ENCODE measurements at places on chromosomes 6 and 20.

DNA sequence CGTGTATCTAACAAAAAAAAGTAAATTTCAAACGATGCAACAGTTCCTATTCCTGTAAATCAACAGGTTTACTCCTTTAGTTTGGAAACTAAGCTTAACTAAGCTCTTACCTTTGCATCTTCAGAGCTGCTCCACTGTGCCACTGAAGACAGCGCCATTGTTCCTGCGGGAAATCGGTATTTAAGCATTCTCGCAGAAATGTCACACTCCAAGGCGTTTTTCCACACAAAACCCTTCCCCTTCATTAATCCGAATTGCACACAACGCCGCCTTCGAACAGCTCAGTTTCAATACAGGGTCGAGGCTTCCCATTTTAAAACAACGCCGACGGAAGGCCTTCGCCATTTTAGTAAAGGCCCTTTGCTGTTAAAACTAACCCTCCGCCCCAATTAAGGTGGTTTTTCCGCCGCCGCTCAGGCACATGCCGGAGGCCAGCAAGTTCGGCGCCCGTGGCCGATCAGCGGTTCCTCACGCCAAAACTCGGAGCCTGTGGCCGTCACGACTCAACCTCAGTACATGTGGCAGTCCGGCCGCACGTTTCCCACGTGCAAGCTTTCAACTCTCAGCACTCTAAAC, 35.4 kb upstream of the SYNCRIP start:
- DNase-seq, result no peak

GRCh38 chr6:114735025-114735735, 392.4 kb upstream of the HS3ST5 start:
- no peak for DNase-seq

DNA sequence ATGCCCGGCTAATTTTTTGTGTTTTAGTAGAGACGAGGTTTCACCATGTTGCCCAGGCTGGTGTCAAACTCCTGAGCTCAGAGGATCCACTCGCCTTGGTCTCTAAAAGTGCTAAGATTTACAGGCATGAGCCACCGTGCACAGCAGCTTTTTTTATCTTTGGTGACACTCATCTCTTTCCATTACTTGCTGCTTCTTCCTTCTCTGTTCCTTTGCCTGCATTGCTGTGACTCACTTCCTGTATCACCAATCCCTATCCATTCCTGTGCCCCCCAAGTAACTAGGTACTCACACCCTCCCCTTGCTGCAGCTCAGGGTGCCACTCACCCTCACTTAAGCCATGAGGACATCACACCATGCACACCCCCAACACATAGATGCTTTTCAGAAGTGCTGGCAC, 24.6 kb downstream of the KHDC1L start:
- DNase-seq, result no peak

DNA sequence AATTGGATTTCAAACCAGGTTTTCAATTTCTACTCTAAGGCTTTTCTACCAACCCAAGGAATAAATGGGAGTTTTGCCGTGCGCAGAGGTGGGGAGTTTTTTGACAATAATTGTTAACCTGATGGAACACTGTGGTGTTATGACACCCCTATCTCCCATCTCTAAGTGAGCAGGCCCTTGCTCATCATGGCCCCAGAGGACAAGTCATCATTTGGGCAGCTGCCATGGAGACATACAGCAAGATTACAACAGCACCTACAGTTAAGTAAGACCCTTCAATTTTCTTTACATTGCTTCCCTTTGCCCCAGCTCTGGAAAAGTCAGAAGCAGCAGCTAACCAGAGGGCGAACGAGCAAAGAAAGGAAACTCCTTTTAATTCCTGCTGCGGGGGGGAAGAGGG, 54.3 kb downstream of the ADGRF5 start:
- peak; percentile 42 for DNase-seq

GRCh38 chr6:34934516-34934915, 45.5 kb downstream of the ANKS1A start:
- peak; percentile 65 for DNase-seq
